ENCODE measurements at places on chromosomes 13 and 19.

GRCh38 chr13:45889590-45890243 lies 38.2 kb upstream of the SIAH3 start:
- DNase-seq, result no peak

DNA sequence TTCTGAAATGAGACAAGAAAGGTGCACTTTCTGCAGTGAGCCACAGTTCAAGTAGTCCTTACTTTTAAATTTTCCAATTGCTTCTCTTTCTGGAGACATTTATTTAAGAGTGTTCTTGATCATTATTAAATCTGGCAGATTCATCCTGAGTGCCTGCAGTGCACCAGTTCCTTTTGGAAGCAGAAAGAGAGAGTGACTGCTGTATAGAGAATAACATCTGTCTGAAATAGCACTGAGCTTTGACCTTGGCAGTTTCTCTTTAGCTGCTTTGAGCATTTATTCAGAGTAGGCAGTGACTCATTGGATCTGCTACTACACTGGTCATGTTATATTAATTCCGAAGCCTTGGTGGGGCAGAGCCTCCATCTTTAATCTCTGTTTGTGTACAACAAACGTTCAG lies 1373.7 kb downstream of the PCDH9 start:
- DNase-seq, result no peak

- no peak for DNase-seq
Observed at GRCh38 chr13:97629601-97630272, 195.8 kb downstream of the RAP2A start.

GRCh38 chr13:99422586-99423220 lies 78.6 kb upstream of the TM9SF2 start:
- DNase-seq, result no peak

- no peak for DNase-seq
Observed at GRCh38 chr19:29247051-29247450, 34.1 kb upstream of the UQCRFS1 start.

DNA sequence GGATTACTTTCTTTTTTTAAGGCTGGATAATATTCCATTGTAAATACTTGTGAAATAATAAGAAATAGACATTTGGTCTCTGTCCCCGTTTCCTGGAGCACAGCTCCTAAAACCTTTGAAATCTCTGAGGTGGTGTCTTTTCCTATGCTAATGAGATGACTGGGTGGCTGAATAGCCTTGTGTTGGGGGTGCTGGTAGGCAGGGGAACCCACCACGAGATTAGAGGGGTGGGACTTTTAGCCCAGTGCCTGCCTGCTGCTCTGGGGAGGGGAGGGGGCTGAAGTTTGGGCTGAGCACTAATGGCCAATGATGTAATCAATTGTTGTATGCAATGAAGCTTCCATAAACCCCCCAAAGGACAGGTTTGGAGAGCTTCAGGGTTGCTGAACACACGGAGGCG lies 175.7 kb downstream of the FGF9 start:
- no peak for DNase-seq

DNA sequence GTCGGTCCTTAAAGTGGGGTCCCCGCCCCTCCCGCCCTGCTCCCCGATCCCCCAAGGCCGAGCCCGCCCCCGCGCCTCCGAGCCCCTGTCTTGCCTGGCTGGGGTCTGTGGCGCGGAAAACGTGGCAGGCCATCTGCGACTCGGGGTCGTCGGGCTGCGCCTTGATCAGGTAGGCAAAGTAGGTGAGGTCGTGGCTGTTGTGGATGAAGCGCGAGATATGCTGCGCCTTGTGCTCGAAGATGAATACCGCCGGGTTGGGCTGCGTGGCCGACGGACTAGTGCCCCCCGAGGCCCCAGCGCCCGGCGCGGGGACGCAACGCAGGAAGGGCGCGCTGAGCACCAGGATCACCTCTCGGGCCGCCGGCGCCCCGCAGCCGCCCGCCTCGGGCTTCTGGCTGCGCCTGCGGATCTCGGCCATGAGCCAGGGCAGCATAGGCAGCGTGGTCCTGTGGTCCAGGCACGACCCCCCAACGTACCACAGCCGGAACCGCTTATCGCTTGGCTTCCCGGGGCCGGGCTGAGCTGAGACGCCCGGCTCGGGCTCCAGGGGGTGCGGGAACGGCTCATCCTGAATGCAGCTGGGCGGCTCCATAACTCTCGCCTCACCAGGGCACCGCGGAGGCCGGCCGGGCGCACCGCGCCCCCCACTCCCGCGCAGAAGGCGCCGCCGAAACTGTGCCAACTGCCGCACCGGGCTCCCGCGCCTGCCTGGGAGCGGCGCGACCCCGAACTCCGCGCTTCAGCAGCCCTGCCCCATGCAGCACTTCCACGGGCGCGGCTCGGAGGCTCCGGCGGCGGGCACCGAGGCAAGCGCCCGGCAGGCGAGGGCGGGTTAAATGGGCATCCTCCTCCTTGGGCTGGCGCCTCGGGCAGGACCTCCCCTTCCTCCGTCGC lies 546 bp downstream of the TBC1D4 start:
- DNase-seq, result no peak

GRCh38 chr19:5804516-5805461 lies at the start of gene NRTN:
Gene NRTN (plus strand): TSS chr19:5805067. CDS start chr19:5824166, 19,099 bp downstream.
- DNase-seq, result peak; percentile 60

DNA sequence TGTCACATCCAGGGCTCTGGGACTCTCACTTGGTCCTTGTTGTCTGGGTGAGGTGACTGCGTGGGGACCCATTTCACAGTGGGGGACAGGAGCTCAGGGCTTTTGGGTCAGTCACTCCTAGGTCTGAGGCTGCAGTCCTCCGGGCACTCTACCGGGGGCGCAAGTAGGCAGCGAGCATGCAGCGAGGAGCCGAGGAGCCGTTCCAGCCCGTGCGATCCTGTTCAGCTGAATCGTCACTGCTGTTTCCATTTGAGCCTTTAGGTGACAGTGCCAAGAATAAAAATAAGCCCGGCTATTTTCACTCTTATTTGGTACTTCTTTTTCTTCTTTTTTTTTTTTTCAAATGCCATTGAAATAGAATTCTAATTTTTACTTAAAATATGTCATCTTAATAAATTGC lies 126.5 kb downstream of the ZNF536 start:
- DNase-seq, result no peak

- DNase-seq, result no peak
Observed at GRCh38 chr19:45901912-45902650, at the start of gene MYPOP. Gene MYPOP (minus strand): TSS chr19:45902613. CDS start chr19:45901773, 840 bp downstream.

DNA sequence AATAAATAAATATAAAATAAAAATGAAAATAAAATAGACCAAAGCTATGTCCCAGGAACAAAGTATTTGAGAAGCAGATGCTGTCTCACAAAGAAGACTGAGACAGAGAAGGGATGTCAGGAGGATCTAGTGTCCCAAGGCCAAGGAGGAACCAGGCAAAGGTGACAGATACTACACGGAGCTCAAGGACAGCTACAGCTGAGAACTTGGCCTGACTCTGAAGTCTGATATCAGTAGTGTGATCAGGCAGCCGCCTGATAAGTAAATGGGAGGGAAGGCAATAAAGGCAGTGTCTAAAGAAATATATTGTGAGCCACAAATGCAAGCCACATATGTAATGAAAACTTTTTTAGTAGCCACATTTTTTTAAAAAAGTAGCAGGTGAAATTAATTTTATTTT lies 20.4 kb upstream of the NANOS3 start:
- DNase-seq, result no peak
